ENCODE measurements at places on chromosomes 3 and 15.

DNA sequence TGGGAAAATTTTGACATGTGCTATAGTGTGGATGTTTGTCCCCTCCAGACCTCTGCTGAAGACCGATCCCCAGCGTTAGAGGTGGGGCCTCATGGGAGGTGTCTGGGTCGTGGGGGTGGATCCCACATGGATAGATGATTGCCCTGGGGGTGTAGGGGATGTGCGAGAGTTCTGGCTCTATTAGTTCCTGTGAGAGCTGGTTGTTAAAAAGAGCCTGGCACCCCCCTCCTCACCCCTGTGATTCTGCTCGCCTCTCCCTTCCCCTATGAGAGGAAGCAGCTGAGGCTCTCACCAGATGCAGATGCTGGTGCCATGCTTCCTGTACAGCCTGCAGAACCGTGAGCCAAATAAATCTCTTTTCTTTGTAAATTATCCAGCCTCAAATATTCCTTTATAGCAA lies 67.4 kb downstream of the ATP10A start:
- no peak for DNase-seq

- no peak for DNase-seq
These were observed 256.4 kb upstream of the ZNF385D start for GRCh38 chr3:22007368-22007767.

- DNase-seq, result no peak
These were observed 4.7 kb downstream of the CEP152 start for GRCh38 chr15:48806151-48806550.

DNA sequence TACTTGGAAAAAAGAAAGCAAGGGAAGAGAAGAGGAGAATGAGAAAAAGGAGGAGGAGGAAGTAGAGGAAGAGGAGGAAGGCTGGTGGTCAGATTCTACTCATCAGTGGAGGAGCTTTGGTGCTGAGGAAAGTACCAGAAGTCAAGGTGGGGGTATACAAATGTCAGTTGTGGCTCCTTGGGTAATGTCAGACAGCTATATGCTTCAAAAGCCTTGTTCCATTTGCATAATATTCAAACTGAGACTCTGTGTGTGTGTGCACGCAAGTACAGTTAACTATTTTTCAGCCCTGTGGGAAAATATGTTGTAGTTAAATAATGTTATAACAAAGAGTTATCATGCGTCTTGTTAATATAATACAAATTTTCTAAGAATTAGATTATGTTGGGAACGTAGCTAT lies 609.7 kb downstream of the PDCD6IP start:
- DNase-seq, result no peak

DNA sequence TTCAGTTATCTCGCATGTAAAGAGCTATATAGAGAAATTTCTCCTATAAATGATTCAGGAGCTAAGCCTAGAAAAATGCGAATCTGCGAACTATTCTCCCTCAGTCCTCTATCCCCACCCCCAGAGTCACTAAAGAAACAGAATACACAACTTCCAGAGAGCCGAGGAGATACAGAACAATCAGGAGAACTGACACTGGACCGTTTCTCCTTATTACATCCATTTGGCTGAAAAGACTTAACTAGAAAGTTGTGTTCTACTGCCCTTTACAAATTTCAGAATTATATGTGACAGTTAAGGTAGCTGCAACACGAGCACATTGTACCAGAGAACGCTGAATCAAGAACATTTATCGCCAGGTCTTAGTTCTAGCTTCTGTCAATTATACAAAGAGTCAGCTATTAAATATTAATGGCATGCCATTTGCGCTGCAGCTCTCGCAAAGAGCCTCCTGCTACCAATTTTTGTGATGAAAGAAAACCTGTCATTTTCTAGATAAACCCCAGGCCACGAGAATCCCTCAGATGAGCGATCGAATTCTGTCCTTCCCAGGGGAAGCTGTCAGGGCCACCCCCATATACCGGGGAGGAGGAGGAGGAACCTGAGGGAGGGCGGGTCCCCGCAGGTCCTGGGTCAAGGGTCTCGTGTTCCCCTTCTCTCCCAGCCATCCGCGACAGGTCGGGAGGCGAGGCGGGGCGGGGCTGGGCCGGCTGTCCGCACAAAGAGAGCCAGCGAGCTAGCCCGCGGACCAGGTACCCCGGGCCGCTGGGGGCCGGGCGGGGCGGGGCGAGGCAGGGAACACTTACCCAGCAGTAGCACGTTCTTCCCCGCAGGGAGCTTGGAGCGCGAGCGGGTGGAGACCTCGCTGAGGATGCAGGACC lies 878 bp downstream of the DYNC1LI1 start:
- DNase-seq, result peak; percentile 7

GRCh38 chr3:147157631-147158030 lies 248.7 kb downstream of the ZIC4 start:
- no peak for DNase-seq

GRCh38 chr15:62940755-62941361 lies 101.7 kb upstream of the TPM1 start:
- DNase-seq, result no peak

- DNase-seq, result no peak
These were observed 45.2 kb upstream of the FILIP1L start for GRCh38 chr3:100159331-100160153.

DNA sequence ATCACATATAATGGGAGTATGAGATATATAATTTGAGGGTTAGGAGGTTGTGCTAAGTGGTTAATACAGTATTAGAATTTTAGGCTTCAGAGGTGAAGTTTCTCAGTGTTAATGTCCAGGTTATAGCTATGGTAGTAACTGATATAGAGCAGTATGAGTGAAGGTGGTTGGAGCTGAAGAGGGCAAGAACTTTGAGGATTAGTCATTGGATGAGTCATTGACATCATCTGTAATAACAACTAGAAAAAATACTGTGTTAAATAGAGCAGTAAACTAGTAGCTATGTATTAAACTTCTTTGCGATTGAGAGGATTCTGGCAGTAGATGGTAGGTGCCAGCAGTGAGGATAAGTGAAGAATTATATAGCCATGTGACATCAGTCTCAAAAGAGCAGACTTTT lies 47.5 kb upstream of the EIF3J start:
- DNase-seq, result no peak

DNA sequence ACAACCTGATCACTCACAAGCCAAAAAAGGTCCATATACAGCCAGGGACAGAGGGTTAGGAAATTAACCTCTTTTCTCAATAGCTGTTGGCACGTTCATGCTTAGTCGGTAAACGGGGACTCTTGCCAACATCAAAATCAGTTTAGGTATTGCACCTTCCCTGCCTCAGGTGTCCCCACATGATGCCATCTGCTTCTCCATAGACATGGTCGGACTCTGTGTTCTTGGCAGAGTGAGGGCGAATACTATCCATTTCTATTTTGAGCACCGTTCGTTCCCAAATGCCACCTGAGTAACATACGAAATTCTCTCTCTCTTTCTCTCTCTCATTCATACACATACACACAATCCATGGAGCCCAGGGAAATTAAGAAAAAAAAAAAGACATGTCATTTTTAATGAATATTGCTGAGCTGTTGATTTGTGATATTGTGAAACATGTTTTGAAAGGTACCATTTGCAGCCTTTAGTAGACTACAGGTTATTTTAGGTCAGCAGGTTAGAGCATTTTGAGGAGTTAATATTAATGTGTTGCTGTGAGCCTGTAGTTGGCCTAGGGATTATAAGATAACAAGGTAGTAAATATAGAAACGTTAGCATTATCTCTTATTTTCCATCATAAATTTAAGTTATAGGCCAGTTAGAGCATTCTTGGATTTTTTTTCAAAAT lies 78.5 kb downstream of the GHSR start:
- DNase-seq, result no peak

Data from stimulated activated CD8-positive, alpha-beta memory T cell treated with anti-CD3 and anti-CD28 coated beads, Interleukin-15, amount 100 ng/mL, for 24 hours (primary cell).